ENCODE measurements at places on chromosomes 2 and 18.

GRCh38 chr2:216546641-216547403 is 48.2 kb downstream of the RPL37A start:
- no peak for DNase-seq

GRCh38 chr2:7438855-7439254 is 521.6 kb downstream of the RNF144A start:
- no peak for DNase-seq

GRCh38 chr2:16006537-16007166 is 66.3 kb downstream of the MYCN start:
- no peak for DNase-seq

- DNase-seq, result no peak
Measured at GRCh38 chr2:233837694-233838229, 16.6 kb downstream of the HJURP start.

DNA sequence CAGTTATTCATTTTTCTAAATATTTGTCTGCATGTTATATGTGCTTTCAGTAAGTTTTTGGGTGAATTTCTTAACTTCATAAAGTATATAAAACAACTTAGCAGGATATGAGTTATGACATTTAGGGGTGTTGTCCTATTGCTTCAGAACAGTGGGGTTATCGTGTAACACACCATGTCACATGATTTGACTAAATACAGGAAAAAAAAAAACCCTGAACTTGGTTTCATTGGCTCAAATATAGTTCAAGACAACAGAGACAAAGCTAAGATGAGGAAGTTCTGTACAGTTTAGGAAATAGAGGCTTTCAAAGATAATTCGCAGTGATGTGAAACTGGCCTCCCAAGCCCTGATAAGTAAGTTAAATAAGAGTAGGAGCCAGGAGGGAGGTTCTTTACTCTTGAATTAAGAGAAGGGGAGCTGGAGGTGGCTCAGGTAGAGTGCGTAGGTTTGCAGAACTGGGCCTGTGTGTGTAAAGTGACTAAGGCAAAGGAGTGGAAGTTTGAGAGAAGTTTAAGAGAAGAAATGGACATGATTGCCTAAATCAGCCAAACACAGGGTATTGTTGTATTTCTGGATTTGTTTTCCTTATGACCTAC is 53.9 kb downstream of the LIMS1 start:
- DNase-seq, result no peak

GRCh38 chr2:56456791-56457190 is 273.0 kb downstream of the CCDC85A start:
- DNase-seq, result no peak

DNA sequence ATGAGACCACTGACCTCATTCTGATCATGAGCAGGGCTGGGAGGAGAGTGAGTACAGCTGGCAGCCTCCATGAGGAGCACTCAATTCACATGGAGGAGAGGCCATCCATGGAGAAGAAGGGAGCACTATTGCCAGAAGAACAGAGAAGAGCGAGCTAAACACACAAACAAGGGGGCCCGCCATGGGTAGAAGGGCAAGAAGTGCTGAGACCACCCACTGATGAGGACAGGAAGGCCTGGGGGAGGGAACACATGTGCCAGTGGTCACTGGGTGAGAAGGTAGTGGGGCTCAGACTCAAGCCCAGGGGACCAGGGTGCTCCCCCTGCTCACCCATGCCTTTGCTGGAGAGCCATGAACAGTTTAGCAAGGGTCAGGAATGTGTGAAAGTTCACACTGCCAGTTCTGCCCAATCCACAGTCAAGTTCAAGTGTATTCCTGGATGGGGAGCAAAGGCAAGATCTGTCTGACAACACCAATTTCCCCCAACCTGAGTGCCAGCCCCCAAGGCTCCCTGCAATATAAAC is 57.7 kb downstream of the TTC32 start:
- no peak for DNase-seq

DNA sequence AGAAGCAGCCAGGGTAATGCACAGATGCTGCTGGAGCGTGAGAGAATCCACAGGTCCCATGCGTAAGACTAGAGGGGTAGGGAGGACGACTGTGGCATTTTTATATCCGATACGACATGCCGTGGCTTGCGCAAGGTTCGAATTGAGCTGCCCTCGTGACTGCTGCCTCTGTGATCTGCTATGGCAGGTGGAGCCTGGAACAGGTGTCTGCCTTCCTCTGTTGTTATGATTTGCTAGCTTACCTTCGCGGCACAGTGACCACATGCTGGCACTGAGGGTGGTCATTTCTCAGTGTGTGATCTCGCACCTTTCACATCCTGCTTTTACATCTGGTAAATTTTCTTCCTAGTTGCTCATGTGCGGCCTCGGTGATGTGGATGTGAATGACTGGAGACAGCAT is 240.2 kb downstream of the ALPK2 start:
- no peak for DNase-seq

DNA sequence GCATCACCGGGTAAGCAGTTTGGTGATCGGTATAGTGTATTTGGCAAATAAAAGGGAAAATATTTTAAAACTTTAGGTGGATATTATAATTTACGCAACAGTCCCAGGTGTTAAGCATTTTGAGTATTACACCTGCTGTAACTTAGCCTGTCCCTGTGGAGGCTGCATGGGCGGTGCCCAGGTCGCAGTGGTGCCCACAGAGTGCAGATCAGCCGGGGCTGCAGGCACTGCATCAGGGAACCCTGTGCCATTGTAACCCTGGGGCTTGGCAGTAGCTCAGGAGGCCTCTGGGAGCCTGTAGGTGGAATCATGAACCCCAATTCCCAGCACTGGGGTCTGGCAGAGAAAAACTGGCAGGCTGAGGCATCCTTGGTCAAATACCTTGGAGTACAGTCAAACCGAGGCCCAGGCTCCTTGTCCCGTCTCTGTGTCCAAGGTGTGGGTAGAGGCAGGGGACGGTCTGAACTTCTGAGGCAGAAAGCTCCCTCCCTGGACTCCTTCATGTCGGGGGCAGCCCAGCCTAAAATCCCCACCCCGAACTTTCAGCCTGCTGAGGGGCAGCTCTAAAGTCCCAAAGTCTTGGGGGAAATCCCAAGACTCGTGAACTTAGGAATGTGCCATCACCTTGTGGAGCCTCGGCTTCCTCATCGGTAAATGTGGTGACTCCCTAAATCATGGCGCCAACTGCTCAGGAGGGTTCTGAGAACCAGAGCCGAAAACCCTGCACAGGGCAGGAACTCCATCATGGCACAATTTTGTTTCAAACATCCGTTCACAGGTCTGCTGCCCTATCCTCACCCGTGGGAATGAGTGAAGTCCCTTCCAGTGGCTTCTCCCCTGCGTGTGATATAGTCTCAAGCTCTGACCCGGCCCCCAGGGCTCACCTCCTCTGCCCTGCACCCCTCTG is 85.7 kb downstream of the INHBB start:
- no peak for DNase-seq

DNA sequence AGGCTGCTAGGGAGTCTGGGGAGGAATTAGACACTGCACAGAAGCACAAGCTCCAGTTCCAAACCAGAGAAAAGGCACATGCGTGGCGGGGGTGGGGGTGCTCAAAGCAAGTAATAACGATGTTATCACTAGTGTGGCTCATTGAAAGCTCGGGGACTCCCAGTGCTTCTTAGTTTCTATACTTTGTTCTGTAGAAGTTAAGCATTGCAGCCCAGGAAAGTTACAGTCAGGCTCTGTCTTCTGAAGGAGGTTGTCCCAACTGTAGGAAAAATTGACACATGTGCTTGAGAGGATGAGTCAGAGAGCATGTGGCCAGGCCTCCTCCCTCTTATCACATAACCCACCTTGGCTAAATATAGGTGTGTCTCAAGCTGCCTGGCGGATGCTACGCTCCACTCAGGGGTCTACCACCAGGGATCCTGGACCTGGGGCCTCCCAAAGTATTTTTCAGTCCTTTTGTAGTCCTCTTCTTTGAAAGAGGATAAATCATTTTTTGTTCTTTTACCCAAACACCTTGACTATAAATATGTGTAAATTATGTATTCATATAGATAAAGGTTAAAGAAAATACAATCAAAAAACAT is 3.8 kb downstream of the GALNT5 start:
- no peak for DNase-seq

GRCh38 chr18:70411307-70411706 is 122.5 kb downstream of the SOCS6 start:
- DNase-seq, result no peak

DNA sequence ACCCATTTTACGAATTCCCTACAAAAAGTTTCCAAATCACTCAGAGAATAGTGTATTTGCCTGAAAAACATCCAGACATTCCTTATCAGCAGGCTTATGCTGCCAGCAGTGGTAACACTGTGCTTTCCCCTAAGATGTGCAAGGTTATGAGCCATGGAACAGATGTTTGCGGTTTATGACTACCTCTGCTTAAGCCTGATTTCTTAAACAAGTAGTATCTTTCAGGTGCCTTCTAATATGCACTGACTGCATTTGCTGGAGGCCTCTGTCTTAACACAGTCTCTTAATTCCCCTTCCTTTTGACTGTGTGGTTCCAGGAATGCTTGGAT is 54.8 kb downstream of the CDC42EP3 start:
- peak; percentile 80 for DNase-seq

GRCh38 chr2:184114439-184114838 is 483.9 kb upstream of the ZNF804A start:
- DNase-seq, result no peak

- DNase-seq, result no peak
Measured at GRCh38 chr2:95258271-95258670, 16.0 kb upstream of the PROM2 start.

GRCh38 chr18:22412176-22412911 is 5.4 kb downstream of the CTAGE1 start:
- DNase-seq, result no peak

- no peak for DNase-seq
Measured at GRCh38 chr18:47174545-47175116, 1.5 kb downstream of the IER3IP1 start.

DNA sequence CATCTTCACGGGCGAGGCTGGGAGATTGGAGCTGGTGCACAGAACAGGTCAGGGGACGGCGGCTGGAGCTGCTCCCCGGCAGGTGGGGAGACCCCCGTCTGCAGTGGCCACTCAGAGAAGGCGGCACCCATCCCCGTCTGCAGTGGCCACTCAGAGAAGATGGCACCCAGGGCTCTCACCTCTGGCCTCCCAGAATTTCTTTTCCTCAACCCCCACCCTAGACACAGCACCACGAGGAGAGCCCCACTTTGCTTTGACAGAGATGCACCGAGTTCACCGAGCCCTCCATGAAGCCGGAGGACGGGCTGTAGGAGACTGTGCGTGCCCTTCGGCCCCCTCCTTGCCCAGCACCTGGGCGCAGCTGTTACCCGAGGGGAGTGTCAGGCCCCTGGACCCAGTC is 201.6 kb upstream of the SALL3 start:
- DNase-seq, result no peak

All from AG09309 (cell line).